ENCODE measurements at places on chromosomes 7 and 10.

- no peak for DNase-seq
Measured at GRCh38 chr10:71202314-71202713, 10.1 kb upstream of the UNC5B start.

- DNase-seq = no peak
Measured at GRCh38 chr7:140676306-140676705, 3.6 kb downstream of the ADCK2 start.

DNA sequence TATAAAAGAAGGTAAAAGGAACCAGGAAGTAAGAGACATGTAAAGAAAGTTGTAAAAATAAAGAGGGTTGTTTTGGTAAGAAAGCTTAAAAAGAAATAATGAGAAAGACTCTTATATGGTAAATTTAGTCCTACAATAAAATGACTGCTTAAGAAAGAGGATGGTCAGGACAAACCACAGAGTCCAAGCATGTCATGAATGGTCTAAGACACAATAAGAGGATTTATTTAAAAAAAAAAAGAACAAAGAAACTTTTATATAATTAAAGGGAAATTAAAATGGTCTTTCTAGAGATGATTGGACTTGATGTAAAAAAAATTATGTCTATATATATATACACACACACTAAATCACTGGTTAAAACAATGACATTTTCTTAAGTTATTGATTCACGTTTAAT is 18.2 kb downstream of the ATAD1 start:
- DNase-seq = no peak

GRCh38 chr10:8096931-8097330 is 42.4 kb downstream of the GATA3 start:
- DNase-seq = no peak

GRCh38 chr7:1987084-1987535 is 245.6 kb downstream of the MAD1L1 start:
- DNase-seq = no peak

DNA sequence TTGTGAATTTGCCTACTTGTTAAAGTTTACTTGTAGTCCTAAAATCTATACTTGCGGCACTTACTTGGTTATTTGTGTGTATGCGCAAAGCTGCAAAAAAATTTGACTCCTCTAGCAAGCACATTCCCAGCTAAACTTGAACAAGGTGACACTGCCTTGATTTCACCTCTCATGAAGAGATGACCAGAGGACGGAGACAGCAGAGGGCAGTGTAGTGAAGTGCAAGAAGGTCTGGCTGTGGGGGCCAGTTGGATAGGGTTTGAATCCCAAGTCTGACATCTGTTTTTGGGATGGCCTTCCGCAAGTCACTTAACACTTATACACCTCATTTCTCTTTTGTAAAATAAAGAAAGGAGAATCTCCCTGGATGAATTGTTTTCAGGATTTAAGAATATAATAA is 15.7 kb downstream of the SLK start:
- no peak for DNase-seq

- DNase-seq = no peak
Measured at GRCh38 chr7:1419688-1420087, 39.6 kb downstream of the MICALL2 start.

DNA sequence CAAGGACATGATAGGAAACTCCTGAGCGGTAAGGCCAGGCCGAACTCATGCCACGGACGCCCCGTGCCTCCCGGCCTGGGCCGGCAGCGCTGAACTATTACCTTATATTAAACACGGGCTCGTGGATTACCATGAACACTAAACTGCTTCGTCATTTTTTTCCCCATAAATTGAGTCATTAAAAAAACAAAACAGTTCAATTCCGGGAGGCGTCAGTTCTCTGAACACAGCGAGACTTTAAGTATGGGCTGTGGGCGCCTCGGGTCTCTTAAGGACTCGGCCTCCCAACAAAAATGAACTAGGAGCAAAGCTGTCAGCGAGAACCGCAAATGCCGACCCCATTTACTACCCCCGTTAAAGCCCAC is 519 bp downstream of the PITRM1 start:
- no peak for DNase-seq

GRCh38 chr7:127897704-127898454 is 133.4 kb downstream of the LRRC4 start:
- no peak for DNase-seq

- peak; percentile 68 for DNase-seq
Measured at GRCh38 chr7:3042861-3043489, 692 bp downstream of the CARD11 start.

- DNase-seq = peak; percentile 97
Measured at GRCh38 chr10:25493122-25493893, 318.5 kb downstream of the GPR158 start.

DNA sequence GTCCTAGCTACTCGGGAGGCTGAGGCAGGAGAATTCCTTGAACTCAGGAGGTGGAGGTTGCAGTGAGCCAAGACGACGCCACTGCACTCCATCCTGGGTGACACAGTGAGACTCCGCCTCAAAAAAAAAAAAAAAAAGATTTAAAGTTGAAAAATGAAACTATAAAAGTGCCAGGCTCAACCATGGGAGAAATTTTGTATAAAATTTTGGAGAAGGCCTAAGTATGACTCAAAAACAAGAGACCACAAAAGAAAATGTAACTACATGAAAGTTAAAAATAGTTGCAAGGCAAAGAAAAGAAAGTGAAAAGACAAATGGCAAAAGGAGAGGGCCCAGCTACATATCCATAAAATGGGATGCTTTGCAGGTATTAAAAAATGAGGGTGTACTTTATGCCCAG is 104.1 kb downstream of the ARHGAP22 start:
- DNase-seq = no peak

GRCh38 chr7:55019191-55019690 is 424 bp downstream of the EGFR start:
- no peak for DNase-seq
